ENCODE measurements at places on chromosomes 11 and 22. TPM values are rescaled to one million over a fixed set of nuclear protein-coding genes. Genes with fewer than 3 reads are reported as not detected.
A peak's percentile ranks its signal among the peaks of the same experiment; 100 is the strongest.

The KRTAP5-9 gene
- not detected for total RNA-seq

The P4HA3 gene
- total RNA-seq = 77.2 TPM

DNA sequence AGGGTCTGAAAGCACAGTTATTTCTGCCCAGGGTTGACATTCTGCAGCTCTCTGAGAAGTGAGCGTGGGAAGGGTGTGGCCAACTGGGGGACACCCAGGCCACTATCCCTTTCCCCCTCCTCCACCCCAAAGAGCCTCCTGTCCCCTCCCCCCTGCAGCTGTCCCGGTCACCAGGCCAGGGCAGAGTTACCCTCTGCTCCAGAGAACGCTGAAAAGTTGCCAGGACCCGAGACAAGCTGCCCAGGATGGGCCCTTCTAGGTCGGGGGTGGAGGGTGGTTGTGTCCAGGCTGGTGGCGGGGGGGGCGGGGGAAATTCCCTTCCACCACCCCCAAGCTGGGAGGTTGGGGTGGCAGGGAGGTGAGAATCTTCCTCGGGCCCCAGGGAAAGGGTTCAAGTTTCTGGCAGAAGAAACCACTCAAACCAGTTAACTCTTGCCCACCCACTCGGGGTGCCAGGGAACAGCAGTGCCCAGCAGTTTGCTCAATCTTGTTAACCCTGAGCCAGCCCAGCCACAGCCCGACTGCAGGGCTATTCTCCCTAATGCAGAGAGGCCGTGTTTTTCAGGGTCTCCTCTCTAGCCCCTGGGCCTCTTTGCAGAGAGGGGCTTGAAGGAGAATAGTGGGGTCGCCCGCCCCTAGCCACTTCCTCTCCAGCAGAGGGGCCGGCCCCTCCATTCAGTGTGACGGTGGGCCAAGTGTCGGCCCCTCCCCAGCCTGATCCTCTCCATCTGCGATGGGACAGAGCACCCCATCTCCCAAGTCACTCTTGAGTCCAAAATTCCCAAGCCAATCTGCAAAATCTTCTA lies 697 bp downstream of the LGALS1 start:
- peak; percentile 40 for DNase-seq

- peak; percentile 89 for DNase-seq
Observed at GRCh38 chr11:11025087-11025486, 167.2 kb upstream of the ZBED5 start.

The CCDC116 gene
- total RNA-seq = 0.13 TPM

DNA sequence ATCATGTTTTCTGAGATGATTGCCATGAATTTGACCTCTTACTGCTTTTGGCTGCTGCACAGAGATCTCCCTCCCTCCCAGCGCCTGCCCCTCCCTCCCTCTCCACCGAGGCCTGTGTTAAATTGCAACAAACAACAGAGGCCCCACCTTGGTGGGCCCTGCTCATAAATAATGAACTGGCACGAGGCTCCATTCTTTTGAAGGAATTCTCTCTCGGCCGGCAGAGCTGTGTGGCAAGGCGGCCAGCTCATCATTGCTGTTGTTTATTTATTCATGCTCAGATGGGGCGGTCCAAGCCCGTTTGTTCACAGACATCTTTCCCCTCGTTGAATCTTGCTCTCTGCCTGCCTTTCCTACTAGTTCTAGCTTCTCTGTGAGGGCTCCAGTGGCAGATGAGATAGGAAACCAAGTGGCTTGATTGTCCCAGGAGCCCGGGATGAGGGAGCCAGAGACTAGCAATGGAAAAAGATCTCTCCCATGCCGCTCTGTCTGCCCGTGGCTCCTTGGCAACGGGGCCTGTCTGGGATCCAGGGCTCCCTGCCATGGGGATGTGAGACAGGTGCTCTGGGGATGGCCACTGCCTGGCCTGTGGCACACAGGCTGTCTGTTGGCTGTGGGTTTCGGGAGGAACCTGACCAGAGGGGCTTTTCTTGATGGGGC lies 192.6 kb downstream of the DSCAML1 start:
- no peak for DNase-seq

DNA sequence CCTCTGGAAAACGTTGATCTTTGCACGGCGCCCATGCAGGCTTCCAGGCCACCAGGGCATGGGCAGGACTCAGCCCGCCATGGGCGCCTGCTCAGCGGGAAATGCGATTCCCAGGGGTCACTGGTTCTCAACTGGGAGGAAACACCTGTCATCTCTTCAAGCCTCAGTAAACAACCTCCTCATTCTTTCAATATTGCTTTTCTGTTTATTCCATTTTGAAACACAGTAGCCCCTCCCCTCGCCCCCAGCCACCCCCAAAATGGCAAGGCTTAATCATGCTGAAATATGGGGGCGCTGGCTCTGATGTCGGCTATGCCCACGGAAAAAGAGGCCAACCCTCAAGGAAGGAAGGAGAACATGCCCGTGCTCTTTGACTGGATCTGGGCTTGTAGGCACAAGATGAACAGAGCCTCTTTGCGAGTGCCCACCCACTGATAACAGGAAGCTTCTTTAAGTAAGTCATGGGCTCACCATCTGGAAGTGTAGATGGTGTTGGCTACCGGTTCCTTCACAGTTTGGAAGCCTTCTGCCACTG lies 594 bp upstream of the POU2AF1 start:
- no peak for DNase-seq

DNA sequence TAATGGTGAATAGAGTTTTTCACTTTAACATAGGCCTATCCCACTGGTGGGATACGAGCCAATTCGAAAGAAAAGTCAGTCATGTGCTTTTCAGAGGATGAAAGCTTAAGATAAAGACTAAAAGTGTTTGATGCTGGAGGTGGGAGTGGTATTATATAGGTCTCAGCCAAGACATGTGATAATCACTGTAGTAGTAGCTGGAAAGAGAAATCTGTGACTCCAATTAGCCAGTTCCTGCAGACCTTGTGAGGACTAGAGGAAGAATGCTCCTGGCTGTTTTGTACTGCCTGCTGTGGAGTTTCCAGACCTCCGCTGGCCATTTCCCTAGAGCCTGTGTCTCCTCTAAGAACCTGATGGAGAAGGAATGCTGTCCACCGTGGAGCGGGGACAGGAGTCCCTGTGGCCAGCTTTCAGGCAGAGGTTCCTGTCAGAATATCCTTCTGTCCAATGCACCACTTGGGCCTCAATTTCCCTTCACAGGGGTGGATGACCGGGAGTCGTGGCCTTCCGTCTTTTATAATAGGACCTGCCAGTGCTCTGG lies at the start of gene TYR:
Gene TYR (plus strand): TSS at position 185 of the 541 bp plus-strand sequence. CDS start 79 bp downstream, at position 264.
- DNase-seq = no peak

GRCh38 chr11:24373516-24373915 lies 123.3 kb upstream of the LUZP2 start:
- no peak for DNase-seq

DNA sequence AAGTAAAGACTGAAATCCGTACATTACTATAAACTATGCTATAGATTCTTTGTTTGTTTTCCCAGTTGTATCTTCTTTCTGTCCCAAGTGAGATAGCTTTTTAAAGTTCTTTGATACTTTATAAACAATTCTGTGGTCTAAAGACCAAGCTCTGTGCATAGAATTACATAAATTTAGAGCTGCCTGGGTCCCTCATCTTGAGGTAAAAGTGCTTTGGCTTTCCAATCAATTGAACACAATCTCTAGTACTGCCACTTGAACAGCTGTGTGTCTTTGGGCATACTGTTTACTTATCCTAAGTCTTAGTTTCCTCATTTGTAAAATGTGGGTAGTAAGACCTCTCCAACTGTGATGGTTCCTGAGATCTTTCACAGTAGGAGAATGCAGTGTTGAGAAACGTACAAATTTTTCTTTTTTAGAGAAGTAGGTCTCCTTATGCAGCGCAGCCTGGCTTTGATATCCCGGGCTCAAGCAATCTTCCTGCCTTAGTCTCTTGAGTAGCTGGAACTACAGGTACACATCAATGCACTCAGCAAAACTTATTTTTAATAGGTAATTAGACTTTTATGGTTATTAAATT lies 2.5 kb upstream of the EED start:
- no peak for DNase-seq

- no peak for DNase-seq
Observed at GRCh38 chr11:362642-363442, 6.5 kb upstream of the B4GALNT4 start.

DNA sequence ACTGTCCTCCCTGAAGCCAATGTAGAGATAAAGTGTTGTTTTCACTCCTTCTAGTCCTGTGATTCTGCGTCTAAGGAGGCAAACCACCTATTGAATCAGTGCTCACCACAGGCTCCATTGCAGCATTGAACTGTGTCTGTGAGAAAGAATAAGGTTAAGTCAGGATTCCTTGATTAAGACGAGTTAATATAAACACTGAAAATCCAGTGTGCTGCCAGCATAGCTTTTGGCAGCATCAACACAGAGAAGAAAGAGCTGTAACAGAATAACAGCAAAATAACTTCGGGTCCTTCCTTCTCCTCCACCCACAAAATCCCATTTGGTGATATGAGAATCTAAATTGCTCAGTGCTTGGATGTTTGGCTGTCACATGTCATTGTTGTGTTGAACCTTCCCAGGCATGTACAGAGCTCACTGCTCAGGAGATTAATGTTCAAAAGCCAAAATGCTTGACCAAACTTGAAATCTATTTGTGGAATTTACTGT lies 185.2 kb upstream of the DDI1 start:
- DNase-seq = no peak

- no peak for DNase-seq
Observed at GRCh38 chr11:129391821-129392220, 16.2 kb downstream of the BARX2 start.

The OR10D3 gene
- not detected for total RNA-seq

- DNase-seq = no peak
Observed at GRCh38 chr22:43879901-43880540, 11.8 kb downstream of the PNPLA5 start.

DNA sequence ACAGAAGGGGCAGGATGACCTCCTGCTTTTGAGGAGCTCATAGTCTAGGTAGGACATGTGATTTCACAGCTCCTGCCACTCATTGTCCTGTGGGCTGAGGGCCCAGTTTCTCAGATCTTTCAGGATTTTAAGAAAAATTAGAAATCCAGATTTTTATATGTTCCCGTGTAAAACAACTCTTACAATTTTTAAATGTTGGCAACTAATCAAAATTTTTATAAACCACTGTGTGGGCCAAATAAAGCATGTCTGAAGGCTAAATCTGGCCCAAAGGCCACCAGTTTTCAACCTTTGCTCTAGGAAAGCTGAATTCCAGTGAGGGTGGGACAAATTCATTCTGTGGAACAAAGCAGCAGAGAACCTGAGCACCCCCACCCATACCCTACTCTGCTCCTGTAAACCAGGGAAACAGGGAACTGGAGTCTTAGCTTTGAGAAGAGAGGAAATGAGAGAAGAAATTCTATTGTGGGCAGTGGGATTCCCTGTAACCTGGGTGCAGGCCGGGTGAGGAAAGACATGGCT lies 20.6 kb downstream of the LRRC32 start:
- no peak for DNase-seq

The FBLN1 gene
- 1.0 TPM for total RNA-seq

- DNase-seq = no peak
Observed at GRCh38 chr11:9193316-9193715, 71.8 kb downstream of the DENND5A start.

DNA sequence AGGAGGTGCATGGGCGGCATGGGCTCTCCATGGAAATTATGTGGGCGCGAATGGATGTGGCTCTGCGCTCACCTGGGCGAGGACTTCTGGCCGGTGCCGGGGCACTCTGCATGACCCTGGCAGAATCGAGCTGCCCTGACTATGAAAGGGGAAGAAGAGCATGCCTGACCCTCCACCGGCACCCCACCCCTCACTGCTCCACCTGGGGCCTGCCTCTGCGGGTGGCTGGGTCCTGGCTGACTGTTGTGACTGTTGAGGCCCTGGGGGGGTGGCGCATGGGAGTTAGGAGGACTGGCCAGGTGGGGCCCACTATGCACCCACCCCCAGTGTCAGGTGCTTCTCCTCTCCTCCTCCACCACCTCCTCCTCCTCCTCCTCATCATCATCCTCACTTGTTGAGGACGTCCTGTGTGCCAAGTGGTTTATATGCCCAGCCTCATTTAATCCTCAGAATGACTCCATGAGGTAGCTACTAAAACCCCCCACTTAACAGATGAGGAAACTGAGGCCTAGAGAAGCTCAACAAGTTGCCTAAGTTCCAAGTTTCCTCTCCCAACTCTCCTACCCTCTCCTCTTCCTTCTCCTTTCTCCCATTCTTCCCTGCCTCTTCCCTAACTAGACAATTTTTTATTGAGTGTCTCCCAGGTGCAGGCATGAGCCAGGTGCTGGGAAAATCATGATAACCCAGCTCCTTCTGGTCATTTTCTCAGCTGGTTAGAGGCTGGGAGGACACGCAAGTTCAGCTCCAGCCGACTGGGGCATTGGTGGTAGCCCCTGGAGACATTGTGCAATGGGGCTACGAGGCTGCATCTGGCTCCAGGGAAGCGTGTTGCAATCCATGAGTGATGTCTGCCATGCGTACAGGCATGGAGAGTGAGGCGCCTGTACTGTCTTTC lies 2.3 kb downstream of the MYEOV start:
- no peak for DNase-seq

DNA sequence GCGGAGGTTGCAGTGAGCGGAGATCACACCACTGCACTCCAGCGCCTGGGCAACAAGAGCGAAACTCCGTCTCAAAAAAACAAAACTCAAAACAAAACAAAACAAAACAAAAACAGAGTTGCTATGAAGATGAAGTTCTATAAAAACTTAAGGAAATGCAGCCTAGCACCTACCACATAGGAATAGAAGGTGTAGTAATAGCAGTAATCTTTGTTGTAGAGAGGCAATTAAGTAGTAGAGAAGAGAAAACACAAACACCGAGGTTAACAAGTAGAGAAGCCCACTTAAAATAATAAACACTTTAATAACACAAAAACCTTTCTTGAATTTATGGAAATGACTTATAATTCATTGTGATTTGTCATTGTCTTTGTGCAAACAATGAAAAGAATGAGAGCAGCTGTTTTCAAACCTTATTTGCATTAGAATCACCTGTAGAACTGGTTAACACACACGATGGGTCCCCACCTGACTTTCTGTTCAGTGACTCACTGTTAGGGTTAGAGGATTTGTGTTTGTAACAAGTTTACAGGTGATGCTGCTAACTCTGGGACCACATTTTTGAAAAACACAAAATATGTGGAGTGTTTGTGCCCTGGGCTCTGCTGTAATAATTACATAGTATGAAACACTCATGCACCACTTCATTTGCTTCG lies 43.1 kb downstream of the TYR start:
- no peak for DNase-seq

DNA sequence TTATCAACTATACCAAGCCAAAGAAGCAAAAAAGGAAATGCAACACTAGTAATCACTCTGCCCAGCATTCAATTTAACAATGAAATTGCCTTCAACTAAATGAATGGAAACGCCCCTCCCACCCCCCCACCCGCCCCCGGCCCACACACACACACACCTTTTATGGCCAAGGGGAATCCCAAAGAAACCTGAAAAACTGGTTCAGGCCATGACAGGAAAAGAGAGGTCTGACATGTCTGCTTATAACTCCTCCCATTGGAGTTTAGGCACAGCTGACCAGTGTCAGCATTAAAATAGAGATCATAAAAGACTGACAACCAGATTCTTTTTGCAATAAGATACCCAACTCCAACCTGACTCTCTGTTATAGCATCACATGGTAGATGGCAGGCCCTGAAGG lies 42.6 kb downstream of the ACER3 start:
- DNase-seq = no peak
